Bronchial epithelial cell (primary cell): ENCODE measurements at places on chromosomes 3 and 15. TPM values are rescaled to one million over a fixed set of nuclear protein-coding genes. Genes with fewer than 3 reads are reported as not detected.

DNA sequence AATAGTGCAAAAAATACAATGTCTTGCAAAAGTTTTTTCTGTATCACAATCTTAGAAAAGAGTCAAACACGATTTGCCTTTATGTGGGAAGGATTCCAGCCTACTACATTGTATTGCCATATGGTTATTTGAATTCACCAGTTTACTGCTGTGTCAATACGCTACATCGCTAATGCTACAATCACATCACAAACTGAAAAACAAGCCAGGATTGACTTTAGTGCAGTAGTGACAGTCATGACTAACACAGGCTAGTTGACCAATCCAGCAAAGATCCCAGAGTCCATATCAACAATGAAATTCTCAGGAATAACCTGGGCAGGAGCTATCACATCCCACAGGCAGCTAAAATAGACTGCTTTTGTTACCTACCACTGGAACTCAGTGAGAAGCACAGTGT lies 67.0 kb downstream of the IL12A start:
- no peak for DNase-seq

Gene TP63
- 122 TPM in 2 replicates for total RNA-seq

DNA sequence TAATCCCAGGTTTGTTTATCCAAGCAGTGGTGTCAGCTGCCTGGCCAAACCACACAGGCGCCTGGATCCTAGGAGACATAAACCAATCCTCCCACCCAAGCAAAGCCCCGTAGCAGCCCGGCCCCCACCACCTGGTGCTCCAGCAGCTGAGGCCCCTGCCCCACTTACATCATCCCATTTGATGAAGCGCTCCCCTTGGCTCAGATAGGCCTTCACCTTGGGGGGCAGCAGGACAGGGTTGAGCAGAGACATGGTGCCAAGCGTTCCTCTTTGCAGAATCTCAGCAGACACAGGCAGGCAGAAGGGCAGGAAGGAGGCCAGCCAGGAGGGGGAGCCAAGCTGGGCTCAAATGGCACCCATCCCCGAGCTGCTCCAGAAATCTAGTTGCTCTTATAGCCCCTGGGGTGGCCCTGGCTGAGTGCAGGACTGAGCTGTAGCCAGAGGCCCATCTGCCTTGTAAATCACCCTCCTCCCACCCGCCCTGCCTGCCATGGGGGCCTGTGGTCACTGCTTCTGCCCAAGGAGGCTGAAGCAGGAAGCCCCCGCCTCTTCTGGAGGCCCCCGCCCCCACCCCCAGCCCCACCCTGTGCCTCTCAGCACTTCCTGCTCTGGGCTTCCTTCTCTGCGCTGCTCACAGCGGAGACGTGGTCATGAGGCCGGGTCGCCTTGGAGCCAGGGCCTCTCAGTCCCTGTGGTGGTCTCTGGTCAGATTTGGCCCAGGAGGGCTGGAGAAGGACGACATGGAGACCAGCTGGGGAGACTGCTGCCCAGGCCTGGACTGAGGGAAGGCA lies at the start of gene PLCB2:
TSS of gene PLCB2 (minus strand) at position 515 of the 791 bp plus-strand sequence. CDS start at position 252, 263 bp downstream.
- DNase-seq = no peak

DNA sequence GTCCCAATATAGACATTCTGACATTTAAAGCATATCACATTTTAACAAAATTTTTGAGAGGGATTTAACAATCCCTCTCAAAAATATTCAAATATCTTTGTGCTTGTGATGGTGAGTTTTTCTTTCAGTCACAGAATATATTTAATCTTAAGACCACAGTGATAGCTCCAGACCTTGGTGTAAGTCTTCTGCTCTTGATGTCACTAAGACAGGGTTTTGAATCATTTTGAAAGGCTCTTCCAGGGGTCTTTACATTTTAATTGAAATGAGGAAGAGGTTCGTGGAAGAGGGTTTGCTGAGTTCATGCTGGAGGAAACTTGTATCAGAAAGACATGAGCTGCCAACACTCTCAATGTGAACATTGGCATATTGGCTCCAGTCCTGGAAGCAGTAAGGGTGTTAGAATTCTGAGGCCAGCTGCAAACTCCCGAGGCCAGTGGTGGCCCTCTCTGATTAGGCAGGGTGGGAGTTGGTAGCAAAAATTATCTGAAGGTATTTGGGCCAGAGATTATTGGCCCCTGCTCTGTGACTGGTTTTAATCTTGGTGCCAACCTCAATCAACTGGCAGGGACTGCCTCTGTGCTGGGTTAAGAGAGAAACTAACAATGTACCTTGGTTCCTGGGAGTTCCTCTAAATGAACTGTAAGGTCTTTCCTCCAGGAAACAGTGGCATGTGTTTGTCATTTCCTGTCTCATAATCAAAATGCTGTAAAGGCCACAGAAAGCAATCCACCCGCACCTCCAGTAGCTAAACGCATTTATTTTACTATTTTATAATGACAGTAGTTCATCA lies 5.3 kb downstream of the POU1F1 start:
- peak; percentile 10 for DNase-seq

DNA sequence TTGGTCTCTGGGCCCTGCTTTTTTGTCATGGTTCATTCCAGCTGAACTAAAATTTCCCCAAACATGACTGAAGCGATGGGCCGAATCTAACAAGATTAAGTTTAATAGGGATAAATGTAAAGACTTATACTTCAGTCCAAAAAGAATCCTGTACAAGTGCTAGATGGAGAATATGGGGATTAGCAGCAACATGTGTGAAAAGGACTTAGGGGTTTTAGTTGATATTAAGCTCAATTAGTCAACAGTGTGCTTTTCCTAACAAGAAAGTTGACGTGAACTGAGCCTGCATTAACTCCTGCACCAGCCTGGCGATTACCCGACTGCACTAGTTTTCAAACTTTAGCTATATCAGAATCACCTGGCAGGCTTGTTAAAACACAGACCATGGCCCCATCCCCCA lies 61.0 kb upstream of the BBX start:
- DNase-seq = no peak

GRCh38 chr3:123571264-123571972 lies 13.4 kb downstream of the HACD2 start:
- DNase-seq = no peak

- DNase-seq = no peak
Measured at GRCh38 chr3:14439501-14440167, 37.2 kb downstream of the SLC6A6 start.

- DNase-seq = peak; percentile 91
Measured at GRCh38 chr15:44102675-44103254, 92.3 kb downstream of the FRMD5 start.

GRCh38 chr3:48039487-48040190 lies 23.4 kb upstream of the MAP4 start:
- peak; percentile 35 for DNase-seq

DNA sequence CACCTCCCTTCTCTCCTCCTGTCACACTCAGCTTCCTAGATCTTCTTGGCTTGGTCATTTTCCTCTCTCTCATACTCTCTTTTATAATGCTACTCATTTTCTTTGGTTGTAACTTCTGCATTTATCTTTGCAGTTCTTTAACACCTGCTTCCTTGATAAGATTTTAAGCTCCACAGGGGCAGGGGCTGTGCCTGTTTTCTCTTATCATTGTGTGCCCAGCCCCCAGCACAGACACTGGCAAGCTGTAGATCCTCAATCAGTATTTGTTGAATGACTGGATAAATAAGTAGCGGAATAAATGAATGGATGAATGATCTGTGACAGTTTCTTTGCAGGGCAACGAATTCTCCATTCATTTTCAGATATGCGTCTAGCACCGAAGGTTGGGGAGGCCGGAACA lies 64.3 kb upstream of the MEX3B start:
- DNase-seq = no peak

Gene IQGAP1
- total RNA-seq = 163 and 276 TPM in 2 replicates

- no peak for DNase-seq
Measured at GRCh38 chr15:28902856-28903255, 17.1 kb downstream of the APBA2 start.

Gene FGF7
- 0.13 and 4.7 TPM in 2 replicates for total RNA-seq

DNA sequence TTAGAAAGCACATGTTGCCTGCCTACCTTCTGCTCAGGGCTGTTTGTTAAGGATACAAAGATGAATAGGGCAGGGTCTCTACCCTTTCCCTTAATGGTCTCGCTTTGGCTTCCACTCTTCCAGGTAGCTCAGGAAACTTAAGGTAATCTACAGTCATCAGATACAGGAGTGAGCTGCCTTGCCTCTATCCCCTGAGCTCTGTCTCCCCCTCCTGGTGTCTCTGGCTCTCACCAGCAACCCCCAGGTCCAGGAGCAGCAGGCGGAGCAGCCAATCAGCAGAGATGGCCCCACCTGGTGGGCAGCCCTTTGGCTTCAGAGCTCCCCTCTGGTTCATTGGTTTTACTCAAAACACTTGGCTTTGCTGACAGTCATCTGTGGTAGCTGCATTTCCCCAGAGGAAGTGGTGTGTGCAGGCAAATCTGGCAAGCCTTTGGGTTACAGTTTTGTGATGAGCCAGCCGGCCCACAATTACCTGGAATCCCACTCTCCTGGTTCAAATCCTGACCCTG lies 8.5 kb upstream of the CX3CR1 start:
- peak; percentile 77 for DNase-seq

GRCh38 chr3:178275793-178276192 lies 260.4 kb upstream of the KCNMB2 start:
- DNase-seq = no peak

DNA sequence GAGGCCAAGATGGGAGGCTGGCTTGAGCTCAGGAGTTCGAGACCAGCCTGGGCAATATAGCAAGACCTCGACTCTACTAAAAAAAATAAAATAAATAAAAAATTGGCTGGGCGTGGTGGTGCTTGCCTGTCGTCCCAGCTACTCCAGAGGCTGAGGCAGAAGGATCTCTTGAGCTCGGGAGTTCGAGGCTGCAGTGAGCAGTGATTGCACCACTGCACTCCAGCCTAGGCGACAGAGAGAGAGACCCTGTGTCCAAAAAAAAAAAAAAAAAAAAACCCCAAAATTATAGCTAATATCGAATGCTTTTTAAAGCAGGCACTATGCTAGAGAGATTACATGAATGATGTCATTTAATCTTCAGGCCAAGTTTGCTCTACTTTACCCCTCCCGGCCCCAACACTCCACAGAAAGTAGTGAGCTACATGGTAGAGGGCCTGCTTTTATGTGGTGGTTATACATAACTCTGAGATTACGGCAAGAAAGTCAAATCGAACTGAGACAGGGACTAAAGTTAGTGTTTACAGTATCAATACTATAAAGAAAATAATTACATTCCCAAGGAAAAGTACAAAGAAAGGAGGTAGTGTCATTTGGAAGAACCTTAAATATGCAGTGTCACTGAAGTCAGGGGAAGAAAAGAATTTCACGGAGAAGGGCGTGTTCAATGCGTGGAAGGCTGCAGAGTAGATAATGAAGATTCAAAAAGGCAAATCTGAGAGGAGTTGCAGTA lies 1.1 kb downstream of the ADPGK start:
- DNase-seq = no peak

Gene CCPG1
- 91.3 and 102 TPM in 2 replicates for total RNA-seq

DNA sequence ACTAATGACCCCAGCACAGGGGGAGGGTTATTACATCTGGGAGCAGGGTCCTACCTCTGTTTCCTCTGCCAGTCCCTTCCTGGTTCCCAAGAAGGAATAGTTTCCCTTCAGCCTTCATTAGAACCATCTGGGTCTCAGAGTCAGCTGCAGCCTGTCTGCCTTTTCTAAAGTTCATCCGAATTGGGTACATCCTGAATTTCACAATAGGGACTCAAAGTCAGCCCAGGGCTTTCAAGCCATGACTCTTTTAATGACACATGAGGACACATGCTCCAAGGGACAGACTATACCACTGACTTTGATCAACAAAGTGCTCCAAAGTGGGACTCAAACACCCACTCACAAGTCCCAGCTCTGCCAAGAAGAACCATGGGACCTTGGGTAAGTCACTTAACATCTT lies 12.7 kb upstream of the CRABP1 start:
- no peak for DNase-seq

- DNase-seq = no peak
Measured at GRCh38 chr3:115194476-115194875, 47.4 kb upstream of the ZBTB20 start.

Gene SPTBN5
- 0.51 and 0.53 TPM in 2 replicates for total RNA-seq

Gene ONECUT1
- total RNA-seq = not detected in 2 replicates

- no peak for DNase-seq
Measured at GRCh38 chr3:41258239-41258800, 59.0 kb downstream of the CTNNB1 start.

Gene LMAN1L
- total RNA-seq = under 0.01 TPM in 1 of 2 replicates, not detected in the other

DNA sequence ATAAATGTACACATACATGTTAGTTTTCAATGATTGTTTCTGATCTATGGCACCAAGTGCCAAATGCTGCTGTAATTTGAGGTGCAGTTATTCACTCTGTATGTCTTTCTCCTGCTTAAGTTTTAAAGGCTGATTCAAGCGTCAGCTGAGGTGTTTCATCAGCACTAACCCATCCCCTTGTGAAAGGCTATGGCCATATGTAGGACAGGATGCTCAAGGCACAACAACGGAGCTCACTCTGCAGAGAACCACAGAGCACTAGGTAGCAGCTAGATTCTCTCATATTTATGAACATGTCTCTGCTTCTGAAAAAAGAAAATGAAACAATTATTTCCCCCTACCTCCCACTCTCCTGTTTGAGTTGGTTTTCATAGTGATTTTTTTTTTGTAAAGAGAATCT lies 340.0 kb upstream of the TMCO5A start:
- DNase-seq = no peak

GRCh38 chr15:94253742-94254141 lies 22.4 kb downstream of the MCTP2 start:
- no peak for DNase-seq

Gene RASGRP1
- total RNA-seq = under 0.01 and 0.64 TPM in 2 replicates

DNA sequence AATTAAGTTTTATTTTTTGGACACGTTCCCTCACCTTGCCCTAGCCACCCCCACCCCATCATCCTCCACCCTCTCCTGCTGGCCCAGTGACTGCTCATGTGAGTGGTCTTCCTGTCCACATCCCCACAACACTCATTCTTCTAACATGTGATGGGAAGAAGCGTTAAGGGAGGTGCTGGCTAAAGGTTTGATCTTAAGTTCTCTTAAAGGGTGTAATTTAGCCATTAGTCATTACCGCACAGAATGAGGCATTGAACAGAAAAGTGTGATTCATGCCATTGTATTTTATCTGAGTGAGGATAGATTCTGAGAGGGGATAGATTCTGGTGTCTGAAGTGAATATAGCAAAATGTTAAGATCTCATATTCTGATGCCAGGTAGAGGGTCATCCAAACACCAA lies 272.9 kb upstream of the TPM1 start:
- peak; percentile 92 for DNase-seq
